LHCN-M2 (cell line): ENCODE measurements at places on chromosomes 7 and 10.

GRCh38 chr7:8277394-8277982, 15.5 kb upstream of the ICA1 start:
- peak; percentile 18 for DNase-seq

GRCh38 chr10:4307910-4308309, 518.1 kb upstream of the AKR1E2 start:
- no peak for DNase-seq

- DNase-seq: no peak
Observed at GRCh38 chr10:125756196-125756595, 19.4 kb downstream of the MMP21 start.

- no peak for DNase-seq
Observed at GRCh38 chr10:74922921-74923320, 96.5 kb downstream of the KAT6B start.

GRCh38 chr10:593901-594457, 95.5 kb downstream of the DIP2C start:
- no peak for DNase-seq

DNA sequence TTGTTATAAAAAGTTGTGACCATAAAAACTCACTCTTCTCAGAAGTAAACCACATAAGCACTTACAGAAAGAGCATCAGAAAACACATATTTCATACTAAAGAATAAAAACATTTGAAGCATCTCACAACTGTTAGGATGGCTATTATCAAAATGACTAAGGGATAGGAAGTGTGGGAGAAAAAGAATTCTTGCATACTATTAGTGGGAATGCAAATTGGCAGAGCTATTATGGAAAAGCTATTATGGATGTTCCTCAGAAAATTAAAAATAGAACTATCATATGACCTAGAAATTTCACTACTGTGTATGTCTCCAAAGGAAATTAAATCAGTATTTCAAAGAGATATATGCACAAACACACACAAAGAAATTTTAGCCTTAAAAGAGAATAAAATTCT, 25.2 kb upstream of the POT1 start:
- no peak for DNase-seq

GRCh38 chr10:66981361-66982052, 55.7 kb downstream of the LRRTM3 start:
- DNase-seq: no peak

DNA sequence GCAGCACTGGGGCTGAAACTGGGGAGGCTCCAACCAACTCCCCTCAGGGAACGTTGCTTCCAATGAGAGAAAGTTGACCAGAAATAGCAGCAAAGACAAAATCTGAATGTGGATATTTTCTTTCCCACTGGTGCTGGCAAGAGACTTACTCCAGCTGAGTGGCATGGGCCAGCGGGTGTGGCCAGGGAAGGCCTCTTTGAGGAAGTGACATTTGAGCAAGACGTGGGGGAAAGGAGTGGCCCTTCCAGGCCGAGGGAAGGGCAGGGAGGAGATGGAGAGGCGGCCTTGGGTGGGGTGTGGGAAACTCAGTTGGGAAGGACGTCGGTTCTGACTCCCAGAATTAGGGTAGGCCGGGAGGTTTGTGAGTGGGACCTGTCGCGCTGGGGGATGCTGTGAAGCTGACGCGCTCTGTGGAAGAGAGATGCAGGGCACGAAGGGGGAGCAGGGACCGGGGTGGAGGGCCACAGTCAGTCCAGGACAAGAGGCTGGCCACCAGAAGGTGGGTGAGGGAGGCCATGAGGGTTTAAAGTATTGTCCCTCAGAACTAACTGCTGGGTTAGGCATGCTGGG, 96.7 kb upstream of the IKZF1 start:
- DNase-seq: no peak

DNA sequence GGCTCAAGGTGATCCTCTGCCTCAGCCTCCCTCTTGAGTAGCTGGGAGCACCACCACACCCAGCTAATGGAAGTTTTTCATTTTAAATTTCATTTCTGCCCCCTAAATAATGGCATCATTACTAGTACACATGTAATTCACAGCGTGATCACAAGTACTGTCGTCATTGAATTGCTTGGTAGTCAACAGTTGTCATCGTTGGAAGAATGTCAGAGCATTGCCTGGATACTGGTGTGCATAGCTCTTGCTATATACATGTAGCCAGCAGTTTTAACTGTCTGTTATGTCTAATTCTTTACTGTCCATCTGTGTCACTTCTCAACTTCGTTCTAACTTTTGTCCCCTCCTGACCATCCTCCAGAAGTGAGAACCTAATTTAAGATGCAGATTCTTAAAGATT, 62.1 kb downstream of the CRPPA start:
- DNase-seq: no peak

DNA sequence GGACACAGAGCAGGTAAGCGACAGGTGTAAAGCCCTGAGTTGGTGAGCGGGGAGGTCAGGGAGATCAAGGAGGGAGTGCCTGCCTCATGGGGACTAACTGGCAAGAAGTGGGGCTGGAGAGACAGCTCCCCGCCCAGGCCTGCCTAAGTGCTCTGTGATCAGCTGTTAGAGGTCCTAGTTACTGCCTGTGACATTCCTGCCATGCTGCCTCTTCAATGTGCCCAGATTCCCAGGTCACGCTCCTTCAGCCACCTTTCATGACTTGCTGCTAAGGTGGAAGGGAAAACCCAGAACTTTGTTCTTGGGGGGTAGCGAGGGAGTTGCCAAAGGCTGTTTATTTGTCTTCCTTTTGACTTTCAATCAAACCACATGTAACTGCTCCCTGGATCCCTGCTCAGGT, 114.3 kb upstream of the ZNF438 start:
- no peak for DNase-seq

DNA sequence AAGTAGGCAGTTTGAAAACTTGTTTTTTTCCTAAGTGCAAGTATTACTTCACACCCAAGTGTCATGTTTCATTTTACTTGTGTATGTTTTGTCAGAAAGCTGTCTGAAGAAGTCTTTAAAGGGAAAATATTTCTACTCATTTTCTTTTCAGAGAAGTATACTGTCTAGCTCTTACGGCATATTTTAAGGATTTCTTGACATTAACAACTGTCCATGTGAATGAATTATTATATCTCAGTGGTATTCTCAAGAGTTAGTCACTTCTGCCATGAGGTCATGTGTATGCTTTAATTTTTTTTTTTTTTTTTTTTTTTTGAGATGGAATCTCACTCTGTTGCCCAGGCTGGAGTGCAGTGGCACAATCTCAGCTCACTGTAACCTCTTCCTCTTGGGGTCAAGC, 229.5 kb downstream of the BICC1 start:
- peak; percentile 71 for DNase-seq

DNA sequence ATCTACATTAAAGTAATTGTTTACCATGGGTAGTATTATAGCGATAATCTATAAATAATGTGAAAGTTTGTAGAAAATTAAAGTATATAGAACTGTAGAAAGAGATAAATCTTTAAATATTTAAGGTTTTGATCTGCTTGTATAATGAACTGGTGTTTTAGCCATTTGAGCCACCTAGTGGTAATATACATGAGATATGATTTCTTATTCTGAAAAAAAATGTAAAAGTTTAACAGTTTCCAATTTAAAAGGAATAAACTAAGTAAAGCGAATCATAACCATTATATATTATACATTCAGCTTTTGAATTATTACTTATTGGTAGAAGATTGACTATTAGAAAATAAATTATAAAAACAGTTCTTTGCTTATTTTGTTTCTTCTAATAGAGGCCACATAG, 91.2 kb downstream of the OTUD1 start:
- DNase-seq: no peak

DNA sequence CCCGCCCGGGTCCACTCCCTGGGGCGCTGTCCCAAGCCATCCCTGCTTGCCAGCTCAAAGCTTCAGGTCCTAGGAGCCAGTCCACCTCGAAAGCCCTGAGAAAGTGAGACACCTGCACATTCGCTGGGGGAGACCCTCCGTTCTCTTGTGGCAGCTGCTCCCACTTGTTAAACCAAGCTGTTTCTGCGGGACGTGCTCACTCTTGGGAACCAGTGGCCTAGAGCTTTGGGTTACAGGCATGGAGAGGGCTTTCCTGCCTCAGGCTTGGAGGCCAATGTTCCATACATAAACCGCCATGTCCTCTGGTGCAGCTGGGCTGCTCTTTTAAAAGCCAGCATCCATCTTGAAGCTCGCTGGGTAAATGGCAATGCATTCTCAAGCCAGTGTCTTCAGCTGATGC, 19.9 kb upstream of the TTYH3 start:
- DNase-seq: no peak

DNA sequence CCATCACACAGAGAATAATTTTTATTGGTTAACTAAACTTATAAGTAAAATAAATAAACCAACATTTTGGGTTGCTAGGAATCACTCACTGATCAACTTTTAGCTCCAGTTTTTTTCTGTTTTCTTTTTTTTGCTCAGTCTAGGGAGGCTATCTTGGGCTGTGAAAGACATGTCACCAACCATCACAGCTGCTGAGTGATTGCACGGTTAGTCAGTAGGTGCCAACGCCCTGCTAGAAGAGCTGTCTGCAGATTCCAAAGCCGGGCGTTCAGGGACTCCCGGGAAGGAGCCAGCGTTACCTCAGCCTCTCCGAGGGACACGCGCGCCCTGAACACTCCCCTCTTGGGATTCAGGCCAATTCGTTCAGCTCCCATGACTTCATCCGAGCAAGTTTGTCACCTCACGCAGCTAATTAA, 604 bp upstream of the STAM start:
- DNase-seq: peak; percentile 93

GRCh38 chr7:17952387-17952786, 12.1 kb upstream of the SNX13 start:
- DNase-seq: no peak

DNA sequence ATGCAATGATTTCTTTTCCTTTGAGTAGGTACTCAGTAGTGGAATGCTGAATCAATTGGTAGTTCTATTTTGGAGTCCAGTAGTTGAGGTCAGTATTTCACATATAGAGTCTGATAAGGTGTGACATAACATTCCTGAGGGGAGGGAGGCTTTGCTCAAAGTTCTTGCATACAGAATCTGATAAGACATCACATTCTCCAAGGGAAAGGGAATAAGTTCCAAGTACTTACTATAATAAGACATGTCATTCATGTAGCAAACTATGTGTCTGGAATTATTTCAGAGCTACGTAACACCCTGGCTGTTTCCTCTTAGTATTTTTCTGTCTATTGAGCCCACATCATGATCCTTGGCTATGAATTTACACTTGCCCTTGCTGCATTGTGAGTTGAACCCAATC, 74.3 kb upstream of the POM121L12 start:
- no peak for DNase-seq

- DNase-seq: peak; percentile 30
Observed at GRCh38 chr10:124701435-124701834, 42.7 kb downstream of the FAM53B start.

DNA sequence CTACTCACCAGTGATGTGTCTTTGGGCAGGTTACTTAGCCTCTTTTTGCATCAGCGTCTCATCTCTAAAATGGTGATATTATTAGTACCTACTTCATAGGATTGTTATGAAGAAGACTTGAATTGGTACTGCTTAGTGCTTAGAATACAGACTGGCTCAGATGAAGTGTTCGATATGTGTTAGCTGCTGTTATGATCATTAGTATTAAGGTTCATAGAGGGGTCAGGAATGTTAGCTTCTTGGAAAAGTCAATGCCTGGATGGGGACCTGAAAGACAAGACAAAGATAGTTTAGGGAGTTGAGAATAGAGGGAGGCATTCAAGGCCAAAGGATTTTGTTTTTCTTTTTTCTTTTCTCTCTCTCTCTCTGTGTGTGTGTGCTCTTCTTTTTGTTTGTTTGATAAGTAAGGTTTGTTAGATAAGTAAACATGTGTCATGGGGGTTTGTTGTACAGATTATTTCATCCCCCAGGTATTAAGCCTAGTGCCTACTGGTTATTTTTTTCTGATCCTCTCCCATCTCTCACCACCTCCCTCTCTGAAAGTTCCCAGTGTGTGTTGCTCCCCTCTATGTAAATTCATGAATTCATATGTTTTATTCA, 63.3 kb downstream of the MDFIC start:
- no peak for DNase-seq
